Stimulated activated CD8-positive, alpha-beta memory T cell treated with anti-CD3 and anti-CD28 coated beads, Interleukin-15, amount 100 ng/mL, for 4 hours (primary cell): ENCODE measurements at places on chromosomes 12 and 14.

DNA sequence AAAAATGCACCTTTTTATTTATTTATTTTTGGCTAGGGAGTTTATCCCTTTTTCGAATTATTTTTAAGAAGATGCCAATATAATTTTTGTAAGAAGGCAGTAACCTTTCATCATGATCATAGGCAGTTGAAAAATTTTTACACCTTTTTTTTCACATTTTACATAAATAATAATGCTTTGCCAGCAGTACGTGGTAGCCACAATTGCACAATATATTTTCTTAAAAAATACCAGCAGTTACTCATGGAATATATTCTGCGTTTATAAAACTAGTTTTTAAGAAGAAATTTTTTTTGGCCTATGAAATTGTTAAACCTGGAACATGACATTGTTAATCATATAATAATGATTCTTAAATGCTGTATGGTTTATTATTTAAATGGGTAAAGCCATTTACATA lies 14.9 kb upstream of the SNAPC1 start:
- DNase-seq = no peak

GRCh38 chr12:3897371-3897971 lies 24.3 kb upstream of the PARP11 start:
- DNase-seq = no peak

DNA sequence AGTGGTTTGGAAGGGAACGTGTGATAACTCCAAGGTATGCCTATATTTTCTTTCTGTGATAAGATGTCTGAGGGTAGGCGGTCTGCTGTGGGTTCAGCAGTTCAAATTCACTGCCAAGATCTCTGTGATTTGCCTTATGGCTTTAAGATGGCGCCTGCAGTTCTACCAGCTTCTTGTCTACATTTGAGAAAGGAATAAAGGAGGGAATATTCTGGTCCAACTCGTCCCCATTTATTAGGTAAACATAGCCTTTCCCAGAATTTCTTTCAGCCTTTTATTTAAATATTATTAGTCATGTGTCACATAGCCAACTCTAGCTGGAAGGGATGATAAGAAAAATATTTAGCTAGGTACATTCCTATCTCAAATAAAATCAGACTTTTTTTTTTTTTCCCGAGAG lies 48.8 kb downstream of the KCNJ8 start:
- no peak for DNase-seq

GRCh38 chr12:110253176-110253575 lies 27.9 kb upstream of the ATP2A2 start:
- no peak for DNase-seq

GRCh38 chr12:579420-580110 lies 83.7 kb downstream of the NINJ2 start:
- no peak for DNase-seq

DNA sequence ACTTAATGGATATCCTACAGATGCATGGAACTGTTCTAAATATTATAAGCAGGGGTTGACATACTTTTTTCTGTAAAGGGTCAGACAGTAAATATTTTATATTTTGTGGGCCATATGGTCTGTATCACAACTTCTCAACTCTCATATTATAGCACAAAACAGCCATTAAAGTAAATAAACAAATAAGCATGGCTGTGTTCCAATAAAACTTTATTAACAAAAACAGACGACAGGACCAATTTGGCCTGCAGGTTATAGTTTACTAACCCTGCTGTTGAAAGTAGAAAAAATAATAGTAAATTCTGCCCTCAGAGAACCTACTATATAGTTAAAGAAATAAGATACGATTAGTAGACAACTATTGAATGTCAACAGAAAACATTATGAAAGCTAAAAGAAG lies 17.5 kb downstream of the ATG2B start:
- DNase-seq = no peak

- DNase-seq = no peak
Measured at GRCh38 chr14:64060199-64060545, 207.4 kb downstream of the SYNE2 start.

GRCh38 chr12:106120519-106121105 lies 18.1 kb downstream of the NUAK1 start:
- DNase-seq = no peak

DNA sequence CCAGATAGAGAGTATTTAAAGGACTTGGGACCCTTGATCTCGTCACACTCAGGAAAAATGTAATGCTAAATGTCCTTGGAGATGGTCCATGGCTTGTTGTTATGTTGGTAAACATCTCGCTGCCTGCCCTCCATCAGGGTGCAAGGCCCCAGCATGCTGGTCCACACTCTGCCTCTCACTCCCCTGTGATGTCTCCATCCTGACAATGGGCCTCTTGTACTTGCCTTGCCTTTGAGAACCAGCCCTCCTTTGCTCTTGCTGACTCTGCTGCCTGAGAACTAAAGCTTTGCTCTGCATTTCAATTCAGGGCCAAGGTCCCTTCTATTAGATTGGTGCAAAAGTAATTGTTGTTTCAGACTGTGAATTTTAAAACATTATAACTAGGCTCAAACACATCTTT lies 131.0 kb upstream of the LMNTD1 start:
- no peak for DNase-seq

DNA sequence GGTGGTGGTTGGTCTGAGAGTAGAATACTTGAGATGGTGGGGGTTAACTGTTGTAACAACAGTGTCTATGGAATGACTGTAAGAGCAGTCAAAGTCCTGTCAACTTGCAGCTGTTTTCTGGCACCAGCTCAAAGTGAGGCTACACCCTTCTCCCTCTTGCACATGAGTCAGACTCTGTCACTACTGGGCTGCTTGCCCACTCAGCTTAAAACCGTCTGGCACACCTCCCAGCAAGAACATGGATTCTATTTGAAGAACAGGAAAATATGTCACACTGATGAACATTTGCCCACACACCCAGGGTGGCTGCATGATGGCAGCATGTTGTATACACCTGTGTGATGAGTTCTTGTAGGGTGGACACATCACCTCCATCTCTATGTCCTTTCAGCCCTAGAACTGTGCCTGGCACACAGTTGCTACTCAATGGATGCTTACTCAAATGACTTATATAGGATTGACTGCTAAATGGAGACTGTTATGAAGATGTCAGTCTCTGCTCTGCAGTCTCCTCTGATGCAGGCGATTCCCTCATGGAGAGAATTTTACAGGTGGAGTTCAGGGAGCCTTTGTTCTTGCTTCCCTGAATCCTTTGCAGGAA lies 19.3 kb upstream of the SERPINA6 start:
- no peak for DNase-seq

DNA sequence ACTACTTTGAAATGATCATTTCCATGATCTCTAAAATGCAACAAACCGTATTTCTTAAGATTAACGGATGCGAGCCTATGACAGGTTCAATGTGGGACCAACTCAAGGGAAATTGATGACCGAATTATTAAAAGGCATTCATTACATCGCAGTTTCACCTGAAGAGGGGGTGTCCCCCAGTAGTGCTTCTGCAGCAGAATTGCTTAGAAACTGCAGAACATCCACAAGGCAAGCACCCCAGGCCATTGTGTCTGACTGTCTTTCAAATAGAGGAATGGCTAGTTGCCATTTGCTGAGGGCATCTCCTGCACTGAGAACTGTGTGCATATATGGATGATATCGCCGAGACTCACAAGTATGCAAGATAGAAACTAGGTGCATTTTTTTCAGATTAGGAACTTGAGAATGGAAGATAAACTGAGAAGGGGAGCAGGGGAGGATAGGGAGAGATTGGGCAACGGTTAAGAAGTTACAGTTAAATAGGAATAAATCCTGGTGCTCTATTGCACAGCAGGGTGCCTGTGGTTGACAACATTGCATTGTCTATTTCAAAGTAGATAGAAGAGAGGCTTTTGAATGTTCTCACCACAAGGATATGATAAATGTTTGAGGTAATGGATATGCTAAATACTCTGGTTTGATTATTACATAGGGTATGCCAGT lies 234.3 kb upstream of the PLEKHG7 start:
- no peak for DNase-seq

GRCh38 chr14:95130549-95130948 lies 26.8 kb downstream of the DICER1 start:
- no peak for DNase-seq

DNA sequence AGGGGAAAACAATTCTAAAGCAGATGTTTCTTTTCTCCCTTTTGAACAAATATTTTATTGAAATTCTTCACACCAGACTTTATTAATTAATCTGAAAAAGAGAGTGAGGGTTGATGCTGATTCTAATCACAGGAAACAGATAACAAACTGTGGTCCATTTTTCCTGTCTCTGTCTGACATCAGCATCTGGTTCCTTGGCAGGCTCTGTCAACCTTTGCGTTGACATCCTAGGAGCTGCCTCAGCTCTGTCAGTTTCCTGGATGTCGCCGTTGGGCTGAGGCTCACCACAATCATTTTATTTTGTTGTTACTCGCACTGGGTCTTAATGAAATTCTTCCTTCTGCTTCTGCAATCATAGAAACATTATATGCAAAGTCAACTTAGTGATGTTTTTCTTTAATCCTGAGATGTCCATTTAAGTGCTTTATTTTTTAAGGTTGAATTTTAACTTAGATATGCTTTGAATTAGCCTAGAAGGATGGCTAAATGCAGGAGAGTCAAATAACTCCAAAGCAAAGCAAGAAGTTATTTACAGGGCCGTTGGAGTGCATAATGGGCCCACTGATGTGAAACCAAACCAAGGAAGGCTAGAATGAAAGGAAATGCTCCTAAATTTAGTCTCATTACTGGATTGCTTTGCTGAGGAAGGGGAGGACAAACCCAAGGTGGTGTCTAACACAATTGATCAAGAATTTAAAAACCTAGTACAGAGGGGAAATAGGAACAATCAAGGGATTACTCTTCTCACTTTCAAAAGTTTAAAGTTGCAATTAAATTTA lies 542.4 kb downstream of the FLRT2 start:
- no peak for DNase-seq

- no peak for DNase-seq
Measured at GRCh38 chr12:10310926-10311720, 3.5 kb downstream of the KLRD1 start.

- no peak for DNase-seq
Measured at GRCh38 chr14:58059126-58059525, 92.9 kb downstream of the ARMH4 start.

DNA sequence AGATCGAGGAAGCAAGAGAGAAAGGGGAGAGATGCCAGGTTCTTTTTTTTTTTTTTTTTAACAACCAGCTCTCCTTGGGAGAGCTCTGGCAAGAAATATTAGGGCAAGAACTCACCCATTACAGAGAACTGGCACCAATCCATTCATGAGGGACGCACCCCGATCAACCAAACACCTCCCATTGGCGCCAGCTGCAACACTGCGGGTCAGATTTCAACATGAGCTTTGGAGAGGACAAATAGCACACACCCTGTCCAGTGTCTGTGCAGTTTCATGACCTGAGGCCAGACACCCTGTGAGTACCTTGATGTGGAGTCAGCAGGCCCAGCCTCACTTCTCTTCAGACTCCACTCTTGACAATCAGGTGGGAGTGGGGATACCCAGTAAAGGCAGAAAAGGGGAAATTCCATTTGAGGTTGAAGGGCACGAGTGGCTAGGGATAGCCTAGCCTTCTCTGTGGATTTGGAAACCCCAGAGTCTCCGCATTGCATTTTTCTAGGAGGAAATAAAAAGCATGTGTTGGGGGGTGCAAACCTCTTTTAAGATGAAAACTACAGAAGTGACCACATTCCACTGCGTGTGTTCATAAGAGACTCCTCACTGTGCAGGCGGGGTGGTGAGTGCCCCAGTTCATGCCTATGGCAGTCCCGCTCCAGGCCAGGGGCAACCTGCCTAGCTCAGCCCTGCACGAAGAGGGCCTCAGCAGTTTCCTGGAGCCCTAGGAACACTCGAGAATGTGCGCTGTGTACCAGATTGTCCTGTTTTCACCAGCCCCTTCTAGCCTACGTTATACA lies 42.4 kb upstream of the GPATCH2L start:
- no peak for DNase-seq

GRCh38 chr12:91100906-91101305 lies 10.4 kb downstream of the LUM start:
- no peak for DNase-seq

- no peak for DNase-seq
Measured at GRCh38 chr12:106380954-106381353, 23.4 kb downstream of the POLR3B start.

DNA sequence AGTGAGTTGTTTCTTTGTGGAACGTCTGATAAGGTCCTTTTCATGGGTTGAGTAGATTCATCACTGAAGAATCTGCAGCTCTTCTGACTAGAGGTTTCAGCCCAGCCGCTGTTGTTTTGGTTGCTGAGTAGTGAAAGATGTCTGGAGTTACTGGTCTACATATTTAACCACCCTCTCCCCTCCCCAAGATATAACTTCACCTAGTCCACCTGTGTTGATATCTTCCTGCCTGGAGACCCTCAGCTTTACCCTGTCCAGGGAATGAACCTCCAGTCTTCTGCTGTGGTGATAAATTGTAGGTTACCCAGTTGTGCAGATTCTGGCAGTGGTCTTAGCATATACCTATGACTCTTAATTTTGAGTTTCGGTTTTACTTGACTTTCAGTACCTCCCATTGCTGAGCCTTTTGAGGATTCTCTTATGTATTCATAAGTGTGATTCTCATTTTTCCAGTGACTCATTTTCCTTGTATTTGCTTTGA lies 62.9 kb downstream of the CCDC91 start:
- no peak for DNase-seq

DNA sequence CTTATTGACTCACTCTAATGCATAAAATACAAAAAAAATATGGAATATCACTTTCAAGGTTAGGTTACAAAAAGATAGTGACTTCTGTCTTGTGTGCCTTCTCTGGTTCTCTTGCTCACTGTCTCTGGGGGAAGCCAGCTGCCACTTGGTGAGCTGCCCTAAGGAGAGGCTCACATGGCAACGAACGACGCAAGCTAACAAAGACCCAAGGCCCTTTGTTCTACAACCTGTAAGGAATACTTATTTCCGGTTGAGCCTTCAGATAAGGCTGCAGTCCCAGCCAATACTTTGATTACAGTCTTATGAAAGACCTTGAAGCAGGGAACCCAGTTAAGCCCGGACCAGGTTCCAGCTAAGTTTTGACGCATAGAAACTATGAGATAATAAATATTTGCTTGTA lies 242.4 kb upstream of the TBX3 start:
- no peak for DNase-seq

DNA sequence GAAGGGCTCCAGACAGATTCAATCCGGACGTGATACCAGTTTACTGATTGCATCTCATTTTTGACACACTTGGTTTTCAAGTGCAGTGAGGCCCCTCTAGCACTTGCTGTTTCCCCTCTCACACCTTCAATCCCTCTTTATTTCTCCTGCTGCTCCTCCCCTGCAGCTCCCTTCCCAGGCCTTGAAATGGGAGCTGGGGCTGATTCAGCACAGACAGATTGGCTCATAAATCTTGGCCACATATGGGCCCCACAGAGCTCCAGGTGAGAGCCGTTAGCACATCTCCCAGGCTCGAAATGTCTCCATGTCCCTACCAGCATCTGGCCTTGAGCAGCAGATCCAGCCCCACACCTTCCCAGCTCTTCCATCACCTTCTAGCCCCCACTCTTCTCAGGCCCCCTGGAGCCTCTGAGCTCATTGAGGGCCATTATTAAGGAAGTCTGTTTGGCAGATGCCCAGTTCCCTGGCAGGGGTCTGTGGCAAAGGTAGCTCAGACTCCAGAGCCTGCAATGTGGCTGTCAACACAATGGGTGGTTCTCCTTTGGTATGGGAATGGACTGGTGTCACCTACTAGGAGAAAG lies 220.3 kb upstream of the FKBP4 start:
- no peak for DNase-seq

- no peak for DNase-seq
Measured at GRCh38 chr12:65209655-65210043, 40.3 kb downstream of the LEMD3 start.

GRCh38 chr12:77189901-77190416 lies 124.6 kb upstream of the E2F7 start:
- no peak for DNase-seq

- DNase-seq = no peak
Measured at GRCh38 chr14:51283402-51284085, 43.5 kb downstream of the TMX1 start.

GRCh38 chr12:104473374-104473983 lies 16.7 kb downstream of the CHST11 start:
- DNase-seq = no peak
